ENCODE measurements at places on chromosomes 12 and 14. TPM values are rescaled to one million over a fixed set of nuclear protein-coding genes. Genes with fewer than 3 reads are reported as not detected.

SRGAP1 gene
- total RNA-seq = 14.7 TPM

BICDL1 gene
- 6.4 TPM for total RNA-seq

TEX22 gene
- 0.07 TPM for total RNA-seq

TTC9 gene
- total RNA-seq = 0.95 TPM

LHX5 gene
- 0.24 TPM for total RNA-seq

MIP gene
- not detected for total RNA-seq
